ENCODE measurements at places on chromosomes 3 and 15.

DNA sequence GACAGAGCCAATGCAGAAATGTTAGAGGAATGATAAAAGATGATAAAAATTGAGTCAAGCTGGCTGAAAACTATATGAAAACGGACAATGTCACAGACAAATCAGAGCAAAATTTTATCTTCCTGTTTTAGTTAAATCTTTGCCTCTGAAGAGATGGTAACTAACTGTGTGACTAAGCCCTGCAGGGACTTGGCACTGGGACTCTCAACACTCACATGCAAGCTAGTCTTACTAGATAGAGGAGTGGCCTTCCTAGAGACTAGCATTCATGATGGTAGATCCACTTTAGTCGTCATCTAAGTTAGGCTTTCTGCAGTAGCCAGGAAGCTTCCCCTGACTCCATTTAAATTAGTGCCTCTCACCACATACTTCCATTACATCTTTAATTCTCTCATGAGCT lies 4.1 kb downstream of the CCDC191 start:
- DNase-seq = no peak

DNA sequence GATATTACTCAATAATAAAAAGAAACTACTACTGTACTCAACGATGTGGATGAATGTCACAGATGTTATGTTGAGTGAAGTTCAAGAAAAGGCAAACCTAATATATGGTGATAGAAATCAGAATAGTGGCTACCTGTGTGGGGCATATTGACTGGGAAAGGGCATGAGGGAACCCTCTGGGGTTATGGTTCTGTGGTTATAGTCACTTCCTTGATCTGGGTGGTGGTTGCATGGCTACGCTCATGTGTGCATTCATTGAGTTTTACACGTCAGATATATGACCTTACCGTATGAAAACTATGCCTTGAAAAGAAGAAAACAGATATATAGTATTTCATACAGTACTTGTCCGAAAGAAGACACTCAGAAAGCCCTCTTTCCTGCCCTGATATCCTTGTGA lies 331.0 kb upstream of the LRRFIP2 start:
- DNase-seq = no peak

- DNase-seq = no peak
Measured at GRCh38 chr15:90344662-90345061, 7.4 kb upstream of the ZNF774 start.

DNA sequence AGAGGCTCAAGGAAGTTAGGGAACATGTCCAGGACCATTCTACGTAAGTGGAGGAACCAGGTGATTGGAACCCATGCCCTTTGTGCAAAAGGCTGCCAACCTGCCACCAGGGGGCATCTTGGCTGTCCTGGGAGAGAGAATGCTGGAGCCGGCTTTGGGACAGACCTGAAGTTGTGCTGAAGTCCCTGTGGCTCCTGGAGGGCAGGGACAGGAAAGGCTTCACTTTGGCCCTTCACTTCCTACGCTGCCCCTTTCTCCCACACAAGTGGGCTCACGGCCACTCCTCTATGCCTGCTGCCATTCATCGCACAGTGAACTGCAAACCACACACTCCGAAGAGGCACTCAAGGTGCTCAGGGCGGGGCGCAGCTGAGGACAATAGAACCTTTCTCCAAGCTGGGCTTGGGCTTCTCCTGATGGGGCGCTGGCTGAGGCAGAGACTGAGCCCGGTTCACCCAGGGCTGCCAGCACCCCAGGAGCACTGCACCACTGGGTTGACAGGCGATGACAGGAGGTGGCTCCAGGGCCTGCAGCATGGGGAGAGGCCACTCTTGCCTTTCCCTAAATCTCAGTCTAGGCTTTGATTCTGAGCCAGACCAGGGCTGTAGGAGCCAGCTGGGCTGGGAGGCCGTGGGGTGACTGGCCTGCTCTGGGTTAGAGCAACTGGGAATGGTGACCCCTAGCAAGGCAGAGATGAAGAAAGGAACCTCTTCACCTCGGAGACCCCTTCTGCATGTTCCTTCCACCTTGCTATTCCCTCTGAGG lies 8.4 kb downstream of the SHF start:
- peak; percentile 20 for DNase-seq

GRCh38 chr3:31754575-31755278 lies 222.0 kb downstream of the STT3B start:
- DNase-seq = no peak
